ENCODE measurements at places on chromosomes 3 and 15.

DNA sequence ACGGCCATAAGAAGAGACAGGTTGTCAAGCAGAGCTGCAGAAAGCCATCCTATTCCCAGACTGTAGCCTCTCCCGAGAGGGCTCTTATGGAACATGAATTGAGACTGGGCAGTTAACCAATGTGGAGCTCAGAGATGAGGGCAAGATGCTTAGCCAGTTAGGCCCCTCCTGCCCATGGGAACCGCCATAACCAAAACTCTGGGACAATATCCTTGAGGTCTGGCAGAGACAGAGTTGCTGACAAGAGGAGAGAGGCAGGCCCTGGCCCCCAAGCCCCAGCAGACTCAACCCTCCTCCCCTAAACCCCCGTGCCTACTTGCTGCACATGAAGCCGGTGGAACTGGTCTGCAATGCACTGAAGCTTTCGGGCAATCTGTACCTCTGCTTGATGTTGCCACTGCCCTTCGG, 4.8 kb downstream of the BMF start:
- DNase-seq, result no peak

DNA sequence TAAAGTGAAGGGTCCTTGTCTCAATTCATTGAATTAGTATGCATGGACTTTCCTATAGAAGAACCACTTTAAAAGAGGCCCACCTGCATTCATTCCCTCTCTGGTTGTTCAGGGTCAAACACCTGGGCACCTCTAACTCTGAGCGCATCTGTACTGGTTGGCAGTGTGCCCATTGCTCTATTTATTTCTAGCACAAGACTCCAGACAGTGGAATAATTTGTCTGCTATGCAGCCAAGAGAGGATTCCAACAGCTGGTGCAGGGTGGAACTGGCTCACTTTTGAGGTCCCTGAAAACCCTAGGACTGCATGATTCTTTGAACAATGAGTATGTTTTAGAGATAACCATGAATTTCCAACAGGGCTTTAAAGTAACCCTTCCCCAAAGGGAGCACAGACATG, 57.9 kb downstream of the CCDC33 start:
- DNase-seq, result no peak

DNA sequence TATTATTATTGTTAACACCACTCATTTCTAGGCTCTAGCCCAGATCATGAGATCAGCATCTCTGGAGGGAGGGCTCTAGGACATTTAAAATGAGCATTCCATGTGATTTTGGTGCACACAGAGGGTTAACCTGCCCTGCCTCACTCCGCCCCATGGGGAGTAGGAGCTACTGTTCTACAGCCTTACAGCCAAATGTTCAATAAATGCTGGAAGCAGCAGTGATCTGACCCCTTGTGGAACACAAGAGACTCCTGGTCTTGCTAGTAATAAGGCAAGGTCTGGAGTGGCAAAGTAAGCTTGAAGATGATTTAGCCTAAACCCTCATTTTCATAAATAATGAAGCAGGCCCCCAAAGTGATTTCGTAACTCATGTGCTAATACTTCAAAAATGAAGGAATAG, 166.4 kb upstream of the EOMES start:
- no peak for DNase-seq

DNA sequence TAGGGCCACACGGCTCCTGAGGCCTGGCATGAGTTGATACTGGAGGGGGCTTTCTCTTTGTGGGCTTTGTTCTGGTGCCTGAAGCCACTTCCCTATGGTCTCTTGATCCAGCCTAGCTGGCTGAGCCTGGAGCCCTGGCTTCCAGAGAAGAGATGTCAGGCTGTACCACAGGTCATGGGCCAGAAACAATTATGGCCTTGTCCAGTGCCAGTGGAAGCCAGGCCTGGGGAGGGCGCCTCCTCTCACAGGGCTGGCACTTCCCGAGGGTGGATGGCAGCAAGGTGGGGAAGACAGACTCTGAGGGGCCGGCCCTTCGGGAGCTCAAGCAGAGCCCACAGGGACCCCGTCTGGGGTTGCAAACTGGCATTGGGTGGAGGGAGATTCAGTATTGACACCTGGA, 34.9 kb upstream of the ACAD9 start:
- DNase-seq, result no peak

- no peak for DNase-seq
Measured at GRCh38 chr3:194555175-194556062, 68.6 kb upstream of the ATP13A3 start.

DNA sequence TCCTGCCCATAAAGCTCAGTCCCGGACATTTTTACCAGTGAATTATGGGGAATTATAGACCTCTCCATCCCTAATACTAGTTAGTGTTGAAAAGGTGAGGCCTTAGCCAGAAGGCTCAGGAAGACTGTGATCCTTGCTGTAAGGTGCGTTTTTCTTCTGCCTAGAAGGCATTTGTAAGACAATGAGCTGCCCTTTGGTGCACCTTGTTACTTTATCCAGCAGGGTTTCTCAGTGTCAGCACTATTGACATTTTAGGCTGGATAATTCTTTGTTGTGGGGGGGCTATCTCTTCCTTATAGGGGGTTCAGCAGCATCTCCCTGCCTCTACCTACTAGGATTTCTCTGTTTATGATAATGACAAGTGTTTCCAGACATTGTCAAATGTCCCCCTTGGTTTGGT, 108.1 kb upstream of the ABHD17C start:
- DNase-seq, result no peak

DNA sequence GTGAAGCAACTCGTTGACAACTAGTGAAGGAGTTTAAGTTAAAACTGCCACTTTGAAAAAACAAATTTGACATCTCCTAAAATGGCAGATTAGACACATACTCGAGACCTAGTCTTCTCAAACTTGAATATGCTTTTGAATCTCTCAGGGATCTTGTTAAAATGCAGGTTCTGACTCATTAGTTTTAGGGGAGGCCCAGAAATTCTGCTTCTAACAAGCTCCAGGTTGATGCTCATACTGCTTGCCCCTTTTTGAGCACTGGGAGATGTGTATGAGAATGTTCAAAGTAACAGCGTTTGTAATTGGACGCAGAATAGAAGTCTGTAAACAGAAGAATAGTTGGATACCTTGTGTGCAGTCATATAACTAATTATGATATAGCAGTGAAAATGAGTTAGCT, 1.6 kb downstream of the C3orf38 start:
- DNase-seq, result no peak

DNA sequence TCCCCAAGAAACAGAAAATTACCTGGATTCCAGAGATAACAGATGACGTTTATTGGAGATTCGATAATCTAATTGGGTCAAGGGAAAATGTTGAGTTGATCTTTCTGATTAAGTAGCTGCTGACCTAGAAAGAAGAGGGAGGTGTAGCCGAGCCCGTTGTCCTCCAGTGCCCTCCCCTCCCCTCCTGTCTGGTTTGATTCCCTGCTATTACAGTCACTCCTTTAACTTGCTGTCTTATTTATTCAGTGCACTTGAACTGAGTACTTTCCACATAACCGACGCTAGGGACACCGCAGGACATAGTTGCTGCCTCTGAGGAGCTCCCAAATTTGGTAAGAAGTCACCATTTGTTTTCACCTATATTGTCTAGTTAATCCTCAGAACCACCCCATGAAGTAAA, 103.7 kb downstream of the AQP9 start:
- no peak for DNase-seq

- no peak for DNase-seq
Measured at GRCh38 chr3:60512506-60512905, 738.7 kb downstream of the FHIT start.

DNA sequence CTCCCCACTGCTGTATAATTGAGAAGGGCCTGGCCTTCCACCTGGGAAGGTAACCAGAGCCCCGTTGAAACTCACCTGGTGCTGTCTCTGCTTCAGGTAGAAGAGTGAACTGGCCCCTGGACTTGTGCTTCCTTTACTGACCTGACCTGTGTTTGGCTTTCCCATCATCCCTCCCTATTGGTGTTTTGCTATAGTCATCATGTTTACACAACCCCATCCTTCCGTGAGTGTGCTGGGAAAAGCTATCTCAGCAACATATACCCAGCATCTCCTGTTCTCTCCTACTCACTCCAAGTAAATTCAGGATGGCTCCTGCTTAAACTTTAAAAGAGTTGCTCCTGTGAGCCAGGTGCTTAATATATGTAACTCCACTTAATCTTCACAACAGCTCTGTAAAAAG, 77.2 kb upstream of the TSC22D2 start:
- no peak for DNase-seq

DNA sequence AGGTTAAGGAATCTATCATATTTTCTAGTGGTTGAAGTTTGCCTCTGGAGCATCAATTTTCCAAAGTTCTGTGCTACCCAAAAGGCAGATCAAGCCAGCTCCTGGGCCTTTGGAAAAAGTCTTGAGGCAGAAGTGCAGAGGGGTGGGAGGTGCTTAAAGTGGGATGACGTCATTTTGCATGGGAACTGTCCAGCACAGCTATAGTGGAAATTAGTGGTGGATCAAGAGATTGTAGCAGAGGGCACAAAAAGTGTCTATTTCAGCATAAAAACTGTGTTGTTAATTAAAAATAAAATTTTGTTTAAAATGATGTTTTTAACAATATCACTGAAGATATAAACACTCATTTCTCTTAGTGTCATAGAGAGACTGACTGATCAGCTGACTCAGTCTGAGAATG, 221.9 kb downstream of the LRRN1 start:
- DNase-seq, result no peak

- no peak for DNase-seq
Measured at GRCh38 chr3:53724566-53724965, 121.7 kb downstream of the CHDH start.

DNA sequence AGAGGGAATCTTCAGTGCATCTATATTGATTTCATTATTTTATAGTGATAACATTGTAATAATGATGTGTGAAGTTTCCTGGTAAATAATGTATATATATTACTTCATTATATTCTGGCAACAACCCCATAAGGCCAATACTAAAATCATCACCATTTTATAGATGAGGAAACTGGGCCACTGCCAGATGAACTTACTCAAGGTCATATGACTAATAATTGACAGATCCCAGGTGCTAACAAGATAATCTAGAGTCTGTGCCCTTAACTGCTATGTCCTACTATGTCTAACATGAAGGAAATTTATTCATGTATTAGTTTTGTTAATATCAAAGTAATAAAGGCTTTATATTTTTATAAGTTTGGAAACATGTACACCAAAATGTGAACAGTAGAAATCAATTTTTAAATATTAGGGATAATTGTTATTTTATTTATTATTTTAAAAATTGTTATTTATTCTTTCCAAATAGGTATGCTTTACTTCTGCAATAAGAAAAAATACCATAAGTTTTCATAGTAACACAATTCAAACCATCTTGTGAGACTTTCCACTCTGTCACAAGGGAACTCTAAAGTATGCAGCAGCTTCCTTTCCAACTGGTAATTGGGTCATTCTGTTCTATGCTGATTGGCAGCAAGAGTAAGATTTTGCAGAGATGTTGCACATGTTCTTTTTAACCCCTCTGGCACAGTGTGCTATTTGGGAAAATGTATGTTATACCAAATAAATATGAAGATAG, 90.8 kb upstream of the CMC1 start:
- DNase-seq, result no peak

GRCh38 chr3:7447197-7447769, 586.4 kb downstream of the GRM7 start:
- no peak for DNase-seq

DNA sequence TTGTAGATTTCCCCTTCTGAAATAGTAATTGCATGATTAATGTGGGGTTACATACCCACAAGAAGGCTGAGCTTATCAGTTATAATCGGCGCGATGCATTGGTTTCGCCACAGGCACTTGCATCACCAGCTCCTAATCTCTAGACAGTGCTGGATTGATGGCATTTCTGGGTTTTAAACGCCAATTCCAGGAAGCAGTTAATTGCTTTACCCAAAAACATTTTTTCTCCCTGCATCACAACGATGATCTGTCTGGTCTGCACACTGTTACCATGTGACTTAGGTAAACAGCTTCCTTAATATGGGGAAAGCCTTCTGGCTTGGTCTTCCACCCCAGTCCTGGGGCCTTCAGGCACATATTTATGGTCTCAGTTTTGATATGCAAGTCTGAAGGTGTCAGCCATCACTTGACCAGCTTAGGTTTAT, 70.0 kb upstream of the HEG1 start:
- no peak for DNase-seq

DNA sequence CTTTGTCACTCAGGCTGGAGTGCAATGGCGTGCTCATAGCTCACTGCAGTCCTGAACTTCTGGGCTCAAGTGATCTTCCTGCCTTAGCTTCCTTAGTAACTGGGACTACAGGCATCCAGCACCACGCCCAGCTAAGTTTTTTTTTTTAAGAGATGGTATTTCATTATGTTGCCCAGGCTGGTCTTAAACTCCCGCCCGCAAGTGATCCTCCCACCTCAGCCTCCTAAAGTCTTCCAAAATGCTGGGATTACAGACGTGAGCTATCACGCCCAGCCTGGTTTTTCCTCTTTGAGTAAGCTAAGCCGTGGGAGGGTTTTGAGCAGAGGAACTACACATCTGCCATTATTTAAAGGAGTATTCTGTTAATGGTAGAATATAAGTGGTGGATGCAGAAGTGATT, 7.4 kb upstream of the LRRFIP2 start:
- no peak for DNase-seq

GRCh38 chr15:66932634-66933024, 132.8 kb upstream of the SMAD3 start:
- no peak for DNase-seq

- no peak for DNase-seq
Measured at GRCh38 chr3:127677541-127678314, 5.0 kb downstream of the ABTB1 start.

GRCh38 chr3:194552327-194552949, 65.6 kb upstream of the ATP13A3 start:
- DNase-seq, result no peak

- no peak for DNase-seq
Measured at GRCh38 chr3:143119974-143120715, 574 bp downstream of the CHST2 start.

GRCh38 chr3:159996959-159997358, 8.3 kb downstream of the IL12A start:
- no peak for DNase-seq

DNA sequence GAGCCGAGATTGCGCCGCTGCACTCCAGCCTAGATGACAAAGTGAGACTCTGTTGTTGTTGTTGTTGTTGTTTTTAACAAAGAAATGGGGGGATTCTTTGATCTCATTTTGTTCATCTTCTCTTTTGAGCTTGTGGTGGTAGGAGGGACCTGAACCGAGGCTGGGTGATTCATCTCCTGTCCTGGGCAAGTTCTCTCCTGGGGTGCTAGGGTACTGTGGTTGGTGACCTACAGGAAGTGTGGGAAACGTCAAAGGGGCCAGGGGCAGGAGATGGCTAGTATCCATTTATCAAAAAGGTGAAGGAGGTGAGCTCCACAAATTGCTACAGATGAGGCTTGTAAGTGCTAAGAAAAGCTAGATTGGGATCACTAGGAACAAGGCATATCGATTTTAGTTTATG, 14.3 kb downstream of the PPCDC start:
- DNase-seq, result no peak

Data from stimulated activated CD4-positive, alpha-beta T cell treated with anti-CD3 and anti-CD28 coated beads, TNF-alpha, amount 100 ng/mL, for 48 hours (primary cell).